ENCODE measurements at places on chromosomes 3 and 15.
A peak's percentile ranks its signal among the peaks of the same experiment; 100 is the strongest.

DNA sequence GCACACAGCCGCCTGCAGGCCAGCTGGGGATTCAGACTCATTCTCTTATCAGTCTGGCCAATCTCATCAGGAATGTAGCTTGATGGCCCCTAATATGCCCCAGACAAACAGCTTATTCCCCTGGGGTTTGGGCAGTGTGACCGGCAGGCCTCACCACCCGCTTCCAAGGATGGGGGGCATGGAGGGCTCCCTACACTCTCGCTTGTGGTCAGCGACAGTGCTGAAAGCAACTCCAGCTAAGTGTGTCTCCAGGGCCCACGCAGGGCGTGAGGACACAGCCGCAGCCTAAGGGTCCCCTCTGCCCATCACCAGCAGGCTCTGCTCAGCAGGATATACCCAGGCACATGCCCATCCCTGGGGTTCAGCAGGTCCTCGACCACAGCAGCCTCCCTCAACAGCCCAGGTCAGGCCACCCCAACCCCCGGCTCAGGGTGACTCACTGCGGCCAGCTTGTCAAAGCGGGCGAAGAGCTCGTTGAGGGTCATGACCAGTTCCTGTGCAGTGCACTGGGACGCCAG, 116.7 kb downstream of the ADCY5 start:
- DNase-seq = no peak

DNA sequence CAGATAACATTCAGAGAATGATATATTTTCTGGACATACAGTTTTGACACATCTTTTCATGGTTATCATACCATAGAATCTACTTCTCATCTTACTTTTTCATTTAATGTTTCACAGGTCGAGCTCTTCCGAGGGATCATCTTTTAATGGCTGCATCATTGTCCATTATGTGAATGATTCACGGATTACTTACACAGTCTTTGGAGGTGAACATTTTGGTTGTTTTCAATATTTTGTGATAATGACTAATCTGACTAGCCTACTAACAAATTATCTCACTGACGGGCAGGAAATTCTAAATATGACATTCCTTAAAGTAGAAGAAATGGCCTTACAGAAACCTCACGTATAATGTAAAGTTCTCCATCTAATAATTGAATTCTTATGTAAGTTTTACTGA, 209.1 kb upstream of the STRIT1 start:
- no peak for DNase-seq

DNA sequence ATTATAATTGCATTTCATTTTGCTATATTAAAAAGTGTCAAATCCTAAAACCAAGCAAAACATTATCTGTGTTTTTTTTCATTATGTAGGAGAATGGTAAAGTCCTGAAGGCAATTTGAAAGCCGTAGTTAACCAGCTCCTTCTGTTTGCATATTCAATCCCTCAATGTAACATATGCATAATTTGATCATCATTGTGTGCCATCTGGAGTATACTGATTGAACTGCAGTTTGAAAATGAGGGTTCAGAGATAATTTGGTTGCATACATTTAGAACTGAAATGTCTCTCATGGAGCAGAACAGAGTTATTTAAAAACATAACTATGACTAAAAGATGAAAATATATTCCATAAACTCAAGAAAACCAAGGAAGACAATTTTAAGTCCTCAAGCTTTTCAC, 518.6 kb downstream of the GBE1 start:
- peak; percentile 38 for DNase-seq

DNA sequence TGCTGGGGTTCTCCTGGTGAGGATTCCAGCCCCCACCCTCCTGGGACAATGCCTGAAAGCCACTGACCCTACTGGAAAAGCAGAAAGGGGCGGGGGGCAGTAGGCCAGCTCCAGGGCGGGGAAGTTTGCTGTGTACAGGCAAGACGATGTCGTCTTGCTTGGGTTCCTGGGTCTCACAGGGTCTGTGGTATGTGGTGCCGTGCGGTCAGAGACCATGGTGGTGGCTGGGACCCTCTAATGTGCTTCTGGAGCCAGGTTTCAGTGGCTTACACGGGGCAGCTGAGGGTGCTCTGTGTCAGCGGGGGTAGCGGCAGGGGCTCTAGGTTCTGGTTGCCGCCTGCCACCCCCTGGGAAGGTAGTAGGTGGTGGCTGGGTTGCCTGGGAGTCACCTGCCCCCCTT, 54.2 kb downstream of the RHCG start:
- no peak for DNase-seq

DNA sequence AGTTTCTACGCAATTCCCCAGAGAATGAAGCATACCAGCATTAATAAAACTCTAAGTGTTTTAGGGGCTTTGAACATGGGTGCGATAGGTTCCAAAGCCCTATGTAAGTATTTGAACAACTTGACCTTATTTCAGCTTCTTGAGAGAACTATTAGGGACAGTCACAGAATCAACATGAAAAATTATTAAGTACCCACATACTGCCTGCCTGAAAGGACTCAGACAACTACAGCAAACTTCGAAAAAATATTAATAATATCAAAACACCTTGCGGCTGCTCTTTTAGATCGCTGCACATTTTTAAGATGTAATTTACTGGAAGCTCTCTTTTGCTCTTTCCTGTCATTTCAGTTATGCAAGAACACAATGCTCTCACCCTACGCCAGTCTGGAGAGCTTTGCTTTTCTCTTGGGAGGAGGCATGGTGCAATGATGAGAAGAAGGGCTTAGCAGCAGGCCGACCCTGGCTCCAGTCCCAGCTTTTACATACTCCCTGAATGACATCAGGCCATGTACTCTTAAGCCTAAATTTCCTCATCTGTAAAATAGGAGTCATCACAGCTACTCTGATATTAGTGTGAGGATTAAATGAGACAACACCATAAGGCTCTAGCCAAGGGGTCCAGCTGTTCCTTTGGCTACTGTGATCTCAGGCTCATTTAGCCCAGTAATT, 640.7 kb downstream of the FHIT start:
- DNase-seq = peak; percentile 94

All from fibroblast of lung (primary cell).